ENCODE measurements at places on chromosomes 3 and 15. TPM values are rescaled to one million over a fixed set of nuclear protein-coding genes. Genes with fewer than 3 reads are reported as not detected.

TRPM1 gene
- not detected for total RNA-seq

ETV5 gene
- 93.0 TPM for total RNA-seq

TMCO5A gene
- not detected for total RNA-seq

TMC3 gene
- total RNA-seq = not detected

ZDHHC23 gene
- 7.4 TPM for total RNA-seq

TLR9 gene
- not detected for total RNA-seq

ALDH1L1 gene
- total RNA-seq = 1.5 TPM

MST1R gene
- 66.4 TPM for total RNA-seq

TTLL13 gene
- total RNA-seq = not detected

PAK6 gene
- 9.3 TPM for total RNA-seq
